ENCODE measurements at places on chromosomes 7 and 10.
A peak's percentile ranks its signal among the peaks of the same experiment; 100 is the strongest.

DNA sequence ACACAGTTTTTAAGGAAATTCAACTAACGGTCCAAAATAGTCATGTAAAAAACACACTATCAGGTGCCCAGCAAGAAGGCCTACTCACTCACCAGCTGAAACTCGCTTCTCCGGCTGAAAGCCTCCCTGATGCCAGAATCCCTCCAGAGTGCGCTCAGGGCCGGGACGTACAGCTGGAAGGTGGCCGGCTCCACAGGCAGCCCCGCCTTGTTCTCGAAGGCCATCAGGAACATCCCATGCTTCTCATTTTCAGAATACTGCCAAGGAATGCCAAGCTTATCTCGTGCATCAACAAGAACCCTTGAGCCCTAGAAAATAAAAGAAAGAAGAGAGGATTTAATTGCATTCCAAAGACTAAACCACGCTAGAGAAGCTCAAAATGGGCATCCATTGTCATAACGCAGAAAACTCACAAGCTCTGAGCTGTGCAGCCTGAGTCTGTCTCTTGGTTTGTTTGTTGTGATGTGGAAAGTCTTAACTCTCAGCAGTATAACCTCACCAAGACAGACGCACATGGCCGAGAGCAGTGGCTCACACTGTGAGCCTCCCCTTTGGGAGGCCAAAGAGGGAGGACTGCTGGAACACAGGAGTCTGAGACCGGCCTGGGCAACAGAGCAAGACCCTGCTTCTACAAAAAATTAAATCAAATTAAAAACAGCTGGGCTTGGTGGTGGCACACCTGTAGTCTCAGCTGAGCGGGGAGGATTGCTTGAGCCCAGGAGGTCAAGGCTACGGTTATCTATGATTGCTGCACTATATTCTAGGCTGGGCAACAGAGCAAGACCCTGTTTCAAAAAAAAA lies 49.1 kb downstream of the GNA12 start:
- no peak for DNase-seq

GRCh38 chr7:130114776-130115175 lies 44.4 kb downstream of the KLHDC10 start:
- DNase-seq = no peak

GRCh38 chr7:92678291-92678920 lies 88.2 kb upstream of the FAM133B start:
- no peak for DNase-seq

DNA sequence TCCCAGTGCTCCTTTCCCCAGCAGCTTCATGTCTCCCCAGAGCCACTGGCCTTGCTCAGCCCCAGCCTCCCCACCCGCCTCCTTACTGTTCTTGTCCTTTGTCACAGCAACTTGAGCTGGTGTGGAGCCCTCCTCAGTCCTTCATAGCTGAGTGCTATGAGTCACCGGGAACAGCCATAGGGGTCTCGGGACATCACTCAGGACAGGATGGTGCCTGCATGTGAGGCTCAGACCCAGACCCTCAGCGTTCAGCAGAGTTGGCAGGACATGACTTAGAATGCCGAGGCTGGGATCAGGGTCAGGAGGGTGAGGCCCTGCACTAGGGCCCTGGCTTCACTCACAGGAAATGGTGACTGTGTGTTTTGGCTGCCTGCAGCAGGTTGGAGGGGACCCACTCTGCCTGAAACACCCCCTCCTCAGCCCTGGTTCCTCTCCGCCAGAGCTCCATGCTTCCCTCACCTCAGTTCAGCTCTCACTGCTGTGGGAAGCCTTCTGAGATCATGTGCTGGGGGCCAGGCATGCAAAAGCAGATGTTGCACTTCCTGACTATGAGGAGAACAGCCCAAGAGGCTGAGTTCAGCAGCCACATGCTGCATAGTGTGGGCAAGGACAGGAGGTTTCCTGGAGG lies 40.7 kb upstream of the GJD4 start:
- no peak for DNase-seq

- no peak for DNase-seq
Observed at GRCh38 chr7:155974186-155974897, 162.1 kb upstream of the SHH start.

DNA sequence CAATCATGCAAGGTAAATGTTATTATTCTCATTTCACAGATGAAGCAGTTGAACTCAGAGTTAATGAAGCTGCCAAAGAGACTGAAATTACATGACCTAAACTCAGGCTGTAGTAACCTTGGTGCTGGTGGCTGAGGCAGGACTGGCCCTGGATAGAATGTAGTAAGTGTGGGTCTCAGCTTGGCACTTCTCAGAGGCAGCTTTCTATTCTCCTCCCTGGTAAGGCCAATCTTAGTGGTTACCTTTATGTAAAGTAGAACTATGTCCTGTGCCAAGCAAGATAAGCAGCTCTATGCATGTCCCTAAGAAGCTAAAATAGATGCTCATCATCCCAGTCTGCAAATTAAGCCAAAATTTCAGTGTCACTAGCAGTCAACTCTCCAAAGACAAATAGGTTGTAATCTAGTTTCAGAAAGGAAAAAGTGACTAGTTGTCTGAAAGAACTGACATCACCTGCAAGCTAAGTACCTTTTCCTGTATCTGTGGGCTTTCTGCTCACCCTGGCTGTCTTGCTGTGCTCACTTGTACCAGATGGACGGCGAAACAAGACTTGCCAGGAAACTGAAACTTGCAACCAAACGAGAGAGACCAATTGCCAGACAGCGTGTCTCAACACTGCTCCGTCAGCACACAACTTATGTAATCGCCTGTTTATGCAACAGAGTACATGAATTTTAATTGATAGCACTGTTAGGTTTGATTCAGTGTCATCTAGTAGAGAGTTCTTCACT lies 43.7 kb downstream of the CH25H start:
- no peak for DNase-seq

- no peak for DNase-seq
Observed at GRCh38 chr7:128192497-128193142, 48.5 kb upstream of the LEP start.

- DNase-seq = peak; percentile 38
Observed at GRCh38 chr10:72108830-72109635, 20.7 kb upstream of the SPOCK2 start.

DNA sequence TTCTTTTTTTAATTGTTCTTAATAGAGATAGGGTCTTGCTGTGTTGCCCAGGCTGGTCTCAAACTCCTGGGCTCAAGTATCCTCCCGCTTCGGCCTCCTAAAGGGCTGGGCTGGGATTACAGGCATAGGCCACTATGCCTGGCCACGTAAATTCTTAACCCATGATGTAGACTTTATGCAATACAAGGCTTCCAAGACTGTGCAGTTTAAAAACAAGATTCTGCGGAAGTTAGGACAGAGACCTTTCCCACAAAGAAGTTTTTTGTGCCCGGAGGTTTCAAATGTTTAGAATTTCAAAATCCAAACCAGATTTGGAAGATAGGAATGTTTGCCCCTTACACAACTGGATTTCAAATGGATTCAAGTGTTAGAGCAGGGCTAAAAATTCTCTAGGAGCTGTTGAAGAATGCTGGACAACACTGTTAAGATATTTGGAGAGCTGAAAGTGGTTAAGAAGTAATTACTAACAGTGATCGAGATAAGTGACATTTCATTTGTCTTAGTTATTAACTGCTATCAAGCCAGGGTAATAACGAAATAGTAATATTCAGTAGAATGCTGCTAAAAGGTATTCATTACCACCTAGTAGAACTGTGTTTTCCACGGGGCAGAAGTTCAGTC lies 7.4 kb downstream of the APBB1IP start:
- DNase-seq = no peak

DNA sequence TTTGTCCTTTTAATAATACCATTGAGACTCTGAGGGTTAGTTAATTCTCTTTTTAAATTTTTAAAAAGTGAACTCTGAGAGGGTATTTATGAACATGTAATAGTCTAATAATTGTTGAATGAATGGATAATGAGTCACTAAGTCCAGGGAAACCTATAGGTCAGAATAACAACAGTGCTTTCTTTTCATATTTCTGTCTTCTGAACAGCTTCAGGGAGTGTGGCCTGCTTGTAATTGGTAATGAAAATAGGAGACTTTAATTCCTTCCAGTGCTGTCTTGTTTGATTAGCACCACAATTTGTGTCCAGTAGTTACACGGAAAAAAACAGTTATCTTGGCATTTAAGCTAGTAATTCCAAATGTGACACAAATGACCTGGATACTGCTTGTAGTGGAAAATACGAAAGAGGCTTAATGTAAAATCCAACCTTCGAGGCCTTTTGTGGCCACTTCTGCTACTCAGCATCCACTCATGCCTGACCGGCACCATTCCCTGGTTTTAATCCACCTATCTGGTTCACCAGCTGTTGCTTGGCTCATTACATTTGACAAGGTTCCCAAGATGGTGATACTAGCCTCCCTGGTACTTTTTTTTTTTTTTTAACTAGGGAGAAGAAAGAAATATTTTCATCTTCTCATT lies 149.3 kb upstream of the IMMP2L start:
- no peak for DNase-seq

DNA sequence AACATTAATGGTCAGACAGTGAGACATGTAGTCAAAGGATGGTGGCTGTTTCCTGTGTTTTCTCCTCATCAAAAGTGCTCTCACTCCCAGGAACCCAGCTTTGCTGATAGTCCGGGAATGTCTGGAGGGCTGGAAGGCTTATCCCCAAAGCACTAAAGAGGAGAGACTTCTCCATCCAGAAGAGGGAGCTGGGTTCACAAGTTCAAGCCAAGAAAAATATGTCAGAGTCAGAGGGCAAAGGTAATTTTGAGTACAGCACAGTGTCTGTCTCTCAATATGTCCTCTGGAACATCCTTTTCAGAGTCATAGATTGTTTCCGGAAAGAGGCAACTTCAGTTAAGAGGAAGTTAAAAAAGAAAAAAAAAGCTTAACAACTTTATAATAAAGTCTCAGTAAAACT lies 281.5 kb upstream of the PHYHIPL start:
- peak; percentile 24 for DNase-seq

- DNase-seq = no peak
Observed at GRCh38 chr7:95549818-95550529, 46.3 kb downstream of the PDK4 start.

GRCh38 chr10:129844216-129844766 lies 119.8 kb downstream of the EBF3 start:
- no peak for DNase-seq

- DNase-seq = no peak
Observed at GRCh38 chr10:55369670-55370420, 568.8 kb upstream of the PCDH15 start.

GRCh38 chr10:42939237-42939636 lies 137.6 kb upstream of the RET start:
- DNase-seq = no peak

GRCh38 chr10:132609211-132609610 lies 71.6 kb downstream of the INPP5A start:
- DNase-seq = no peak

GRCh38 chr7:83697804-83698530 lies 49.0 kb upstream of the SEMA3E start:
- no peak for DNase-seq

GRCh38 chr10:30442019-30442606 lies 8.1 kb downstream of the MAP3K8 start:
- DNase-seq = no peak

DNA sequence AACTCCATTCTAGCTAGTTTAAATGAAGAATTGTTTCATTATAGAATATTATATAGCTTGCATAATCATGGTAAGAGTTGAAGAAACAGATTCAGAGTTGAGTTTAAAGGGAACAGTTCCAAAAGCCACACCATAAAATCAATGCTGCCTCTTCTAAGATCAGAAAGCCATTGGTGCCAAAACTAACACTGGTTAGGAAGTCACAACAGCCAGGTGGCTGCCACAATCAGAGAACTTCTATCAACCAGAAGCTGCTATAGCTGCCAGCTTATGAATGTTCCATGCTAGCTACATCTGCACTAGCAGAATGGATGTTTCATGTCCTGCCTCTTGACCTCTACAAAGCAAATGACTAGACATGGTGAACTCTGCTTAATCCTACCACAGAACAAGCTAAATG lies 583.1 kb upstream of the LRRN3 start:
- no peak for DNase-seq

- DNase-seq = no peak
Observed at GRCh38 chr7:85622059-85622458, 435.2 kb upstream of the SEMA3D start.

- DNase-seq = no peak
Observed at GRCh38 chr10:24793648-24794379, 70.1 kb upstream of the ARHGAP21 start.

GRCh38 chr7:2717293-2718261 lies 29.6 kb downstream of the AMZ1 start:
- DNase-seq = peak; percentile 76

- DNase-seq = no peak
Observed at GRCh38 chr7:21429021-21429420, 1.1 kb downstream of the SP4 start.

GRCh38 chr7:64581926-64582894 lies 19.3 kb upstream of the ZNF680 start:
- DNase-seq = no peak

DNA sequence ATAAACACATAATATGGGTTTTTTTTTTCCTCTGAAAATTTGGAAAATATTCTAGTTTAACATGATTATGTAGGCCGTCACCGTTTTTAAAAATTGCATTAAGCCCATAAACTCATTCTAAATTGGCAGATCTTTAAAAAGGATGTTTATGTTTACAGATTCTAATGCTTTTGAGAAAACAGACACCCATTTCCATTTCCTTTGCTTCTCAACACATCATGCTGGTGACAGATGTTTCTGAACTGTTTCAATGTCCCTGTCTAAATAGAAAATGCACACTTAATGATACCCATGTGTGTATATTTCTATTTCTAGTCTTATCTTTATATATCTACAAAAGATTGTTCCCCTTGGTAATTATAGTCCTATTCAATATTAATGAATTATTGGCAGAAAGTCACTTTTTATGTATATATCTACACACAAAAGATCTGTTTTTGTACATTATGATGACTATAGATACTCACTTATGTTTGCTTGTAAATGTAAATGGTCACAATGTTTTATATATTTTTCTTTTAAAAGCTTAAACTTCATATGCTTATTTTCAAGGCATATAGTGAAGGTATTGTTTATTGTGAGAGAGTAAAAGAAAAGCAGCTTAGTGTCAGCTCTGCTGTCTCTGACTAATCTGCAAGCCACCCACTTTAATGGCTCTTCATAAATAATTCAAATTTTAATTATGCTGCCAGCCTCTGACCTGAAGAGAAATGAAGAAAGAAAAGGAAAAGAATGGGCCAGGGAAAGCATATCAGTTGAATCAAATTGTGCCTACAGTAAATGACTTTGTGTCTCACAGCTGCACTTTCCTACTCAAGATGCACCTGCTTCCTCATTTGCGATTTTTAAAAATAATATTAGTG lies 179.4 kb downstream of the CACNA2D1 start:
- DNase-seq = no peak

DNA sequence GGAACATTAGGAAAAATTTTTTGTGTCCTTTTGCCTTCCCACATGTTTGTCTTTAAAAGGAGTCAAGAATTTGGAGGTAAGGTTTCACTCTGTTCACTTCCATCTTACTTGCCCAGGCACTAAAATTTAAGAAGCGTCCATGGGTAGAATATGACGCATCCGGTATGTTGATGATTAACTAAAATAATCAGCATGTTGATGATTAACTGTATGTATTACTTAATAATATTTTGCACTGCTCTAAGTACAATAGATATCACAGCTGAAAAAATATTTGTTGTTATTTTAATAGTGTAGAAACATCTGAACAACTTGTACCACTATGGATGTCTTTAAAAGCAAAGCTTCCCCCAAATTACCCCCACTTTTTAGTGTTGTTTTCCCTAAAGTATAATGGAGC lies 11.5 kb downstream of the ANKRD22 start:
- DNase-seq = no peak

GRCh38 chr10:46554166-46554781 lies 2.2 kb downstream of the GPRIN2 start:
- DNase-seq = no peak

Data from left kidney (tissue), 8 donors.